ENCODE measurements at places on chromosomes 6 and 20.

DNA sequence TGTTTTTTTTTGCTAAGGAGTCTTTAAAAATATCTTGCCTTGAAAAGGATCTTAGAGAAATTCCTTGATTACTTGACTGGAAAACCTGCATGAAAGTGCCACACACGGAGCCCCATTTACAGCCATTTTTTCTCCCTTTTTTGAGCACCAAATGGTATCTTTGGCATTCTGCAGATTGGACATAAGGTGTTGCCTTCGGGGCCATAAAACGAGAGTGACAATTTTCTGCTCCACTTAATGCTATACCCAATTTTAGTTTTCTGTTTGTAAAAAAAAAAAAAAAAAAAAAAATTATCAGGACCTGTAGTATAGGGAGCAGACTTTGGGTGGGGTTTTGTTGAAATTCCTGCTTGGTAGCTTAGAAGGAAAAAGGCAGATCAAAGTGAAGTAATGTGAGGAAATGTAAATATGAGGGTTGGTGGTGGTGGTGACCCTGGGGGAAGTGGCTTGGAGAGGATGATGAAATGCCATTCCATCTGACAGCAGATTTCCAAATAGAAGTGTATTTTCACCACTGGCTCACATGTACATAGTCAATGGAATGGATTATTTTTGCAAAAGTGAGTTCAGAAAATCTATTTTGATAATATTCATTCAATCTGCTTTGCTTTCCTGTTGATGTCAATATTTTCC is 212.1 kb upstream of the SOX4 start:
- no peak for DNase-seq

DNA sequence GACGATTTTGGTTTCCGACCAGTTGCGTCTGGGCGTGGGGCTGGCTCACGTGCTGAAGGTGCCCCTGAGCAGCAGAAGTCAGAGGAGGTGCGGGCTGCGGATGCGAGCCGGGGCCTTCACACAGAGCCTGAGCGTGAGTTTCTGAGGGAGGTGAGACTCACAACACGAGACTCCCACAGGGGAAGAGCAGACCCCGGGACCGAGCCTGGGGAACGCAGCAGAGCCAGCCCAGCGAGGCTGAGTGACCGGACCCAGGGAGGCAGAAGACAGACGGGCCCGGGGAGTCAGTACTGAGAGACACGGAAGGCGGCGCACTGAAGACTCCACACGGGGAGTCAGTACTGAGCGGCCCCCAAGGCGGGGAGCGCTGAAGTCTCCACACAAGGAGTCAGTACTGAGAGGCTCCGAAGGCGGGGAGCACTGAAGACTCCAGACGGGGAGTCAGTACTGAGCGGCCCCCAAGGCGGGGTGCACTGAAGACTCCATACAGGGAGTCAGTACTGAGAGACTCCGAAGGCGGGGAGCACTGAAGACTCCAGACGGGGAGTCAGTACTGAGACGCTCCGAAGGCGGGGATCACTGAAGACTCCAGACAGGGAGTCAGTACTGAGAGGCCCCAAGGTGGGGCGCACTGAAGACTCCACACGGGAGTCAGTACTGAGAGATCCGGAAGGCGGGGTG is 77.8 kb downstream of the DLL1 start:
- DNase-seq, result no peak

DNA sequence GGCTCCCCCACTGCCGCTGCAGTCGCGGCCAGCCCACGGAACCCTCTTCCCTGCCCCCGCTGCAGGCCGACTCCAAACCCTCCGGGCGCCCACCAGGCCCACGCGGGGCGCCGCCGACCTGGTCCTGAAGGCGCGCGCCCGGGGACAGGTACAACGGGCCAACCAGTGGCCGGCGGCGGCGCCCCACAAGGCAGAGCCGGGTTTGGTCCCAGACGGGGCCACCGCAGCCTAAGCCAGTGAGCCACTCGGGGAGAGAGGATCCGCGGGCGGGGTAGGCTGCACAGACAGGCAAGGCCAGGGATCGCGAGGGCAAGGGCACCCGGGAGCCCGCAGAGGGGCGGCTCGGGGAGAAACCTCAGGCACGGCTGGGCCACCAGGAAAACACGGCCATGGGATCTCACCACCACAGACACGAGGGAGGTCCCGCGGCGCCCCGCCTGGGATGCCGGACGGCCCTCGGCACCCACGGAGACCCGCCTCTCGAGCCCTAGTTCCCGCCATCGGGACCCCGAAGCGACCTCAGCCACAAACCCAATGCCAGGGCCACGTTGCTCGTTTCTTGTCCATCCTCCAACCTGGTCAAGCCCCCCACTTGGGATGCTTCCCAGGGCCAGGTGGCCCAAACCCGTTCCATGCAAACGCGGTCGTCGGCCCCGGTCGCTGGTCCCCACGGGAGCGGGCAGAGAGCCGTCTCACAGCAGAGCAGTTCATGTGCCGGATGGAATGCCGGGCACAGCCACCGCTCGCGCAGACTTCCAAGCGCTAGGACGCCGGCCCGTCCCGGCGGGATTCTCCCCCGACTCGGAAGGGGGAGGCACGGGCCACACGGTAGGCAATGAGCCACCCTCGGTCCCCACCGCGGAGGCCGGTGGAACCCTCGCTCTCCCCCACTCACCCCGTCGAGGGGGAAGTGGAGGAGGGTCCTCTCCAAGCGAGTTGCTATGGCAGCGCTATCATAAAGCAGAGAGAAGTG is 1956.6 kb upstream of the DEFB115 start:
- no peak for DNase-seq

- no peak for DNase-seq
These were observed 238.5 kb downstream of the ZFAND3 start for GRCh38 chr6:38057994-38058393.

GRCh38 chr20:53736757-53737395 is 143.2 kb upstream of the ZNF217 start:
- peak; percentile 64 for DNase-seq

DNA sequence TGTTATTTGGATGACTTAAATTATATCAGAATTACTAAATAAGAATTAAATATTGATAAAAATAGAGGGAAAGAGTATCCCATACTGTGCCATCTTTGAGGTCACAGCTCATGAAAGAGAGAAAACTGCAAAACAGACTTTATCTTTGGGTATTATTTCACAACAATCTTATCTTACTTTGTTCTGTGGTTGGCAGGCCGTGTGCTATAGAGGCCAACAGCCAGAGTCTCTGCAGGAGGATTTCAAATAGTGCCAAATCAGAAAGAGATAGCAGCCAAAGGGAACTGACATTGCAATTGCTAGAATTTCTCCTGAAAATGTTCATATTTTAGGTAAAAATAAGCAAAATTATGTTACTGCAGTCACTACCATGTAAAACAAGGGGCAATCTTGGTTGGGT is 354.2 kb downstream of the GRIK2 start:
- peak; percentile 63 for DNase-seq

GRCh38 chr20:3146732-3147341 is 12.8 kb downstream of the FASTKD5 start:
- no peak for DNase-seq

DNA sequence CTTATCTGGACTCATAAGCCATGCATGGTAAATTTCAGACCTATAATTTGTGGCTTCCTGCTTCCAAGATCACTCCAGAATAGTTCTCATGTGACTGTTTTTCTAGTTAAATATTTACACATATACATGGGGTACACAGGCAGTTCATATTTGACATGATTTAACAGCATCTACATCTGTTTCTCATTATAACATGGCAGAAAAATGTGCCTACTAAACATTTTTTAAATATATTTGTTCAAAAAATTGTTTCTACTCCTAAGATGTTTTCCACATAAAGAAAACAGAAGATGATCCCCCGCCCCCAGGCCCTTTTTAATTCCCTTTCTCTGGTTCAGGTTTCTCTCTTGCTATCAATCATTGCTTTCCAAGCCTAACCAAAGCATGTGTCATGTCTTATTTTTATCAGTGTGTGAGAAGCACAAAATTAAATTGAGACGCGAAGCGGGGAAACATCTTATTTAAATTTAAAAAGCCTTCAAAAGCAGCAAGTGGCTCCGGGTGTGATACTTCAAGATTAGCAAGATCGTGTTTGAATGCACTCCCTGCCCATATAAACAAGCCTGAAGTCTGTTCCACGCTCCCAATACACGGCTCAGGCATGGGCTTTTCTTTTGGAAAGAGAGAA is 37.3 kb downstream of the IPCEF1 start:
- no peak for DNase-seq

GRCh38 chr6:29925727-29926412 is 16.5 kb upstream of the HLA-A start:
- peak; percentile 27 for DNase-seq

- no peak for DNase-seq
These were observed 859.7 kb upstream of the ADGRB3 start for GRCh38 chr6:67775333-67775732.

DNA sequence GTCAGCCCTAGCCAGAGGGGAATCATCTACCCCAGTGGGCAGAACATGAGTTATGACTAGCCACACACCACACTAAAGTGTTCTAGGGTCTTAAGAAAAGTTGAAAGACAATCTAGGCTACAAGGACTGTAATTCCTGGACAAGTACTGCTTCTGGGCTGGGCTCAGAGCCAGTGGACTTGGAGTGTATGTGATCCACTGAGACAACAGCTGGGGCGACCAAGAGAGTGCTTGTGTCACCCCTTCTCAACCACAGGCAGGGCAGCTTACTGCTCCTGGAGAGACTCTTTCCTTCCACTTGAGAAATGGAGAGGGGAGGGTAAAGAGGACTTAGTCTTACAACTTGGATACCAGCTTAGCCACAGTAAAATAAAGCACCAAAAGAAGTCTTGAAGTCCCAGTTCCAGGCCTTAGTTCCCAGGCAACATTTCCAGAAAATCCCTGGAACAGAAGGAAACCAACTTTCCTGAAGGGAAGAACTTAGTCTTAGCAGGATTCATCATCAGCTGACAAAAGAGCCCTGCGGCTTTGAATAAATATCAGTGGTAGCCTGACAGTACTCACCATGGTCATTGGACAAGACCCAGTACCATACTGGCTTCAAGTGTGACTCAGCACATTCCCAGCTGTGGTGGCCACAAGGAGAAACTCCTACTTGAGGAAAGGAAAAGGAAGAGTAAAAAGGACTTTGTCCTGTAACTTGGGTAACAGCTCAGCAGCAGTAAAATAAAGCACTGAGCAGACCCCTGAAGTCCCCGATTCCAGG is 355.1 kb upstream of the ADGRB3 start:
- no peak for DNase-seq

GRCh38 chr6:138622967-138623366 is 123.7 kb upstream of the NHSL1 start:
- no peak for DNase-seq

- no peak for DNase-seq
These were observed 4.6 kb downstream of the XKR7 start for GRCh38 chr20:31972471-31973021.

- DNase-seq, result peak; percentile 37
These were observed 10.3 kb upstream of the BLCAP start for GRCh38 chr20:37538003-37538402.

GRCh38 chr20:60011512-60012507 is 53.6 kb downstream of the CDH26 start:
- no peak for DNase-seq

- DNase-seq, result peak; percentile 8
These were observed 15.2 kb downstream of the VNN1 start for GRCh38 chr6:132698608-132699007.

- DNase-seq, result peak; percentile 83
These were observed 8.3 kb downstream of the PI16 start for GRCh38 chr6:36962874-36963273.

DNA sequence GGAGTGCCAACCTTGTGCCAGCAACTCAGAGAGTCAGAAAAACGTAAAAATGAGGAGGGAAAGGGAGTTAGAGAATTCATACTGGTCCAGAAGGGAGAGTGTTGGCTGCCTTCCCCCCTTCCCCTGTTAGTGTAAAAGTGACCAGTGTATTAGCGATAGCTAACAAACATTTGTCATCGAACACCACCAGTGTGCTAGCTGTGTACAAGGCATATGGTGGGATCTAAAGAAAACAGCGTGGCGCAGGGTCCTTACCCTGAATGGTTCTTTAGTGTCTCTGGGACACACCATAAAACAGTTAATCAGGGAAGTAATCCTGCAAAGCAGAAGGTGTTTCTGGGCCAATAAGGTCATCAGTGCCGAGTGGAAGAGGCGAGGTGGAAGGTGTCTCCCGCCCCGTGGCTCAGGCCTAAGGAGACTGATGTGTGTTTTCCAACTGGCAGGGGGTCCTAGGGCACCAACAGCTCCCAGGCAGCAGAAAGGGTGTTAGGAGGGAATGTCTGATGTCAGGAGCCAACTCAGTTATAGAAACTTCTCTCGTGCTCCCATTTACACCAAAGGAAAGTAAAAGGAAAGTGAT is 91.9 kb downstream of the TCP11 start:
- DNase-seq, result no peak

- DNase-seq, result no peak
These were observed at the start of gene OR5V1 for GRCh38 chr6:29368765-29369164. OR5V1 (minus strand) TSS chr6:29368865; CDS start chr6:29356195, 12,670 bp downstream.

DNA sequence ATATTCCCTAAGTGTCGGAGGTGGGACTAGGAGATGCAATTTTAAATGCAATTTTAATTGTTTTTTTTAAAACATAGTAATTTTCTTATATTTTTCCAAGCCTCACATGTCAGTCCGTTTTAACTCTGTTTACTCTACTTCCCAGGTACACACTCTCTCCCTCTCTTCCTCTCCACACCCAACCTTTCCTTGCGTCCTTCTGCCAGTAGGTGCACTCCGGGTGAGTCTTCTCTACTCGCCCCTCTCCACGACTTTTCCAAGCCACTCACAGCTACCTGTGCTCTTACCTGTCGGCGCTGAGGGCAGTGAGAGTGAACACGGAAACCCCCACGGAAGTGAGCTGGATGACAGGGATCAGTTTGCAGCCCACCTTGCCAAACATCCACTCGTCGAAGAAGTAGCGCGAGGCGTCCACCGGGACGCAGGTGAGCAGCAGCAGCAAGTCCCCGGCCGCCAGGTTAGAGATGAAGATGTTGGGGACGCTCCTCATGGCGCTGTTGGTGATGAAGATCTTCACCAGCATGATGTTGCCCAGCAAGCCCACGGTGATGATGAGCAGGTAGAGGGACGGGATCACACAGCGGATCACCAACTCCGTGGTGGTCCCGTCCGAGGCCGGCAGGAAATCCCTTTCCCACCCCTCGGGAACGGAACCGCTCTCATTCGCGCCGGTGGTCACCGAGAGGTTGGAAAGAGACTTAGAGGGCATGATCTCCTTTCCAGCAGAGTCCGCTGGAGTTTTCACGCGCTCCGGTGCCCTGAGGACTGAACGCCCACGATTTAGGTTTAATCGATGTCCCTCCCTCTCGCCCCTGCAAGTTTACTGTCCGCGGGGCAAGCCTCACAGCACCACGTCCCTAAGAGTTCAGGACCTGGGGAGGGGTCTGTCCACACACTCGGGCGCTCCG is 44.5 kb upstream of the GJE1 start:
- no peak for DNase-seq

- DNase-seq, result no peak
These were observed 3.2 kb downstream of the MARCKS start for GRCh38 chr6:113860181-113860955.

GRCh38 chr20:50980071-50980681 is 21.6 kb downstream of the MOCS3 start:
- DNase-seq, result no peak

DNA sequence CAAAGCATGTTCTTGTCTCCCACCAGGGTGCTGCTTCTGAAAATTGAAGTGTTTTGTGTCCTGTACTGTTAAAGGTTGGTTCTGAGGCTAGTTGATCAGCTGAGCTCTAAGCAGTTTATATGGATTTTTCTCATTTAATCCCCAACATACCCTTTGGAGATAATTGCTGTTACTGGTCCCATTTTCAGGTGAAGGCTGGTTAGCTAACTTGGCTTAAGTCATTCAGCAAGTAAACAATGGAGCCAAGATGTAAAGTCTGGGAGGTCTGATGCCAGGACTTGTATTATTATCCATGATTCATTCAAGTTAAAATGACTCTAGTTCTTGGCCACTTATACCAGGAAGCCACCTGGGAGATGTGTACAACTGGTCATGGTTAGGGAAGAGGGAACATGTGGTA is 42.5 kb upstream of the FERMT1 start:
- no peak for DNase-seq
